ENCODE measurements at places on chromosomes 3 and 15. TPM values are rescaled to one million over a fixed set of nuclear protein-coding genes. Genes with fewer than 3 reads are reported as not detected.

Gene AHSG
- 1.2 TPM for total RNA-seq

Gene ZNF620
- 2.9 TPM for total RNA-seq

Gene LINGO1
- not detected for total RNA-seq

Gene PAQR9
- total RNA-seq, result not detected

Gene MCTP2
- total RNA-seq, result 1.0 TPM

Gene IGF1R
- 0.72 TPM for total RNA-seq

Gene VGLL3
- total RNA-seq, result 0.05 TPM

Gene NR2F2
- 10.1 TPM for total RNA-seq

Gene HRH1
- not detected for total RNA-seq

Gene XYLB
- total RNA-seq, result 2.9 TPM

Gene IL5RA
- not detected for total RNA-seq

Gene SERPINI2
- 0.33 TPM for total RNA-seq

Gene ATP13A4
- total RNA-seq, result 1.0 TPM

Gene COL6A5
- not detected for total RNA-seq

Gene REC114
- not detected for total RNA-seq

Gene KLHL18
- 51.5 TPM for total RNA-seq

Gene GOLGA8J
- total RNA-seq, result not detected

Gene SEMA3G
- 0.27 TPM for total RNA-seq

Gene GPR149
- total RNA-seq, result not detected

Gene IL12A
- 3.1 TPM for total RNA-seq

Gene SLITRK3
- not detected for total RNA-seq

Gene CCR2
- total RNA-seq, result 2.5 TPM

Gene RARRES1
- total RNA-seq, result 0.16 TPM

Gene TLR9
- 4.8 TPM for total RNA-seq

Gene FRMD5
- 0.64 TPM for total RNA-seq

Gene QTRT2
- total RNA-seq, result 33.9 TPM

Gene IDH3A
- total RNA-seq, result 175 TPM

Gene NTRK3
- not detected for total RNA-seq

Gene CLDN11
- 0.29 TPM for total RNA-seq

Gene MYRIP
- total RNA-seq, result 0.08 TPM

Gene SV2B
- 1.6 TPM for total RNA-seq

Gene RPL29
- 1,814 TPM for total RNA-seq

Gene SH2D7
- 0.08 TPM for total RNA-seq

Gene EOMES
- 5.5 TPM for total RNA-seq

Gene PLA2G4D
- total RNA-seq, result not detected

Gene GRM2
- 0.05 TPM for total RNA-seq

Gene NEO1
- total RNA-seq, result 0.62 TPM

Gene OR5H6
- not detected for total RNA-seq

Gene SLC22A13
- not detected for total RNA-seq

Gene C3orf18
- 1.3 TPM for total RNA-seq

Gene MUC20
- total RNA-seq, result 0.46 TPM

Gene NR2E3
- not detected for total RNA-seq

Gene SEMA5B
- not detected for total RNA-seq

Gene AMIGO3
- total RNA-seq, result 0.18 TPM

Gene MGLL
- 103 TPM for total RNA-seq

Gene CTXND1
- total RNA-seq, result not detected

Gene POLG
- total RNA-seq, result 66.2 TPM

Gene GP9
- not detected for total RNA-seq

Gene CCK
- not detected for total RNA-seq

Gene FSTL1
- total RNA-seq, result 1.7 TPM

Gene RSRC1
- 31.5 TPM for total RNA-seq

Gene ANP32A
- total RNA-seq, result 244 TPM

Gene CLDN18
- 0.26 TPM for total RNA-seq

Gene HTR3E
- not detected for total RNA-seq

Gene TMIE
- total RNA-seq, result not detected

Gene UBE2E2
- 38.2 TPM for total RNA-seq

Gene LEKR1
- total RNA-seq, result 1.2 TPM
